ENCODE measurements at places on chromosomes 4 and X. TPM values are rescaled to one million over a fixed set of nuclear protein-coding genes. Genes with fewer than 3 reads are reported as not detected.

DNA sequence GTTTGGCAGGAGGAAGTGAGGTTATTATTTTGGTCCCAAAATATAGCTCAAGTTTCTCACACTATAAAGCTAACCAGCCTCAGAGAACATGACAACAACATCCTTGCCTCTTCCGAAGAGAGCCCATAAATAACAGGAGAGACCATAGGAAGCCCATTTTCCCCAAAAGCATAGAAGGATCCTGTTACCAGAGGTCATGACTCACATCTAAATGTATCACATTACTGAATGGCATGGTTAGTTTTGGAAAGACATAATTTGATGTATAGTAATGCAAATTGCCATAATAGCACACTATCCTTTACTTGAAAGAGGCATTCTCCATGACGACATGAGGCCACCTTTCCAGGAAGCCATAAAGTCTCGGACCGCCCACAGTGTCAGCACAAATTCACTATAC lies 238.8 kb upstream of the GRIA3 start:
- DNase-seq = no peak

GRCh38 chr4:183855323-183856190 lies 49.5 kb upstream of the STOX2 start:
- no peak for DNase-seq

GRCh38 chr4:181281451-181281850 lies 961.8 kb upstream of the TENM3 start:
- DNase-seq = no peak

DNA sequence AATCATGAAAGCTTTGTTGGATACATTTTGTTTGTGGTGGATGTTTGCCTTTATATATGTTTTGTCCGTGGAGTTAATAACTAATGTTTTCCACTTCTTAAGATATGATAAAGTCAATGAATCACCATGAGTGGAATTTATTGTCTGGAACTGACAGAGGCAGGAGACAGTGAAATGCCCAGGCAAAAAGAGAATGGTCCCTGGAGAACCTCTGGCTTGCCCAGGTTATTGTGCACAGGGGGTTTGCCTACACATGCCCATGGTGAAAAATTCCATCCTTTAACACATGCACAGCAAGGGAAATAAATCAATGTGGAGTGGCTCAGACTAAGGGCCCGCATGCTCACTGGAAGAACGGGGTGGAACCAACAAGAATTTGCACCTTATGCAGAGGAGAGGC lies 964.3 kb upstream of the GRIA3 start:
- DNase-seq = no peak

GRCh38 chrX:13855689-13856450 lies 39.0 kb upstream of the GPM6B start:
- DNase-seq = peak; percentile 10

Gene SPATA4
- not detected for total RNA-seq

Gene TAF7L
- total RNA-seq = 0.98 TPM

Gene CFP
- 0.18 TPM for total RNA-seq

Gene RAB33A
- total RNA-seq = 3.0 TPM

Measured in fibroblast of the aortic adventitia (primary cell).